ENCODE measurements at places on chromosomes 11 and 22.
A peak's percentile ranks its signal among the peaks of the same experiment; 100 is the strongest.

GRCh38 chr22:22935056-22935545, 47.5 kb downstream of the IGLL5 start:
- no peak for DNase-seq

GRCh38 chr22:45271667-45272201, 13.0 kb upstream of the UPK3A start:
- no peak for DNase-seq

GRCh38 chr11:13661074-13661623, 7.3 kb upstream of the FAR1 start:
- DNase-seq = no peak

- DNase-seq = no peak
Observed at GRCh38 chr22:47355776-47356510, 593.5 kb downstream of the TBC1D22A start.

- DNase-seq = no peak
Observed at GRCh38 chr11:30876663-30877396, 290.7 kb upstream of the MPPED2 start.

GRCh38 chr22:27853424-27853823, 51.9 kb upstream of the MN1 start:
- DNase-seq = no peak

GRCh38 chr11:45641961-45642360, 23.5 kb downstream of the CHST1 start:
- no peak for DNase-seq

GRCh38 chr11:73912026-73912425, 35.2 kb downstream of the PAAF1 start:
- no peak for DNase-seq

DNA sequence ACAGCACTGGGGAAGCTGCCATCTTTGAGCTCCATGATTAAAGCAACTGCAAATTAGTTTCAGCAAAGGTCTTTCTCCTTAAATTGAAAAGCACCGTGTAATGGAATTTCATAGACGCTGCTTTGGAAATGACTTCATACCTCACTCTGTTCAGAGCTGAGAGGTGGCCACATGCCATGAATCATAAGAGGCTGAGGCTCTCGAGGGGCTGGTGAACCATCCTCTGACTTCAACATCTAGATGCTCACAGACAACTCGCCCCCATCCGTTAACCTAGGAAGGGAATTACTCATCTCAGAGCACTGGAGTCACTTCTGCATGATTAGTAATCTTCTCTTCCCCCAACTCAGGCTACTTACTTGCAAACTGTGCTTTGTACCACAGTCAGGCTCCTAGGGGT, 122.3 kb downstream of the RCN1 start:
- no peak for DNase-seq

GRCh38 chr11:47259232-47259977, 1.6 kb downstream of the NR1H3 start:
- peak; percentile 15 for DNase-seq

DNA sequence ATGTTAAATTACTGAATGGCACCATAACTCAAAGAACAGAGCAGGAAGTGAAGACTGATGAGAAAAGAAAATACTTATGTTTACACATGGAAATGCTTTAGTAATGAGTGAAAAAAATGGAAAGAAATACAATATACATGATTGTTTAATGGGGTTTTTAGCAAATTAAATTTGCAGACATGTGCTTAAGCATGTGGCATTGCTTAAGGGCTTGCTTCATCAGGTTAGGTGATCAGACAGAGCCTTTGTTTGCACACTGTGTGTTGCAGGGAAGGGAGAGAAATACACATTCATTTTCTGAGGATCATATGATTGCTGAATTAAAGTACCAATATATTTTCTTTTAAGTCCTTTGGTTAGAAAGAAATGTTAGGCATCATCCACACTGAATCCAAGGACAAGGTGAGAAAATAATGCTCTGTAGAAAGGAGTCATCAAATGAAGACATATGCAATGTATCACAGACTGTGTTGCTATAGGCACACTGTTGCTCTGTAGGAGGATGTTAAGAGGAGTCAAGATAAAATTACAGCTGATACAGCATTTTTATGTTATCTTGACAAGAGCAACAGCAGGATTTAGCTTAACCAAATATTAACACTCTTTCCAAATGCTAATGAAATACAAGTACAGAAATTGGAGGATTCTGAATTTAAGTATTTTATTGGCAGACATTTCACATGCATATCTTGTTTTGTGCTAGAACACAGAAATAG, 23.4 kb upstream of the ARHGAP20 start:
- no peak for DNase-seq
